ENCODE measurements at places on chromosomes 12 and 14. TPM values are rescaled to one million over a fixed set of nuclear protein-coding genes. Genes with fewer than 3 reads are reported as not detected.

SLC35E3 gene
- 8.1 TPM for total RNA-seq

SSPN gene
- 41.0 TPM for total RNA-seq

ABCB9 gene
- total RNA-seq = 16.9 TPM

CLEC9A gene
- 0.27 TPM for total RNA-seq

TDRD9 gene
- total RNA-seq = 11.0 TPM

ANP32D gene
- not detected for total RNA-seq

FOS gene
- total RNA-seq = 148 TPM

PLEKHG7 gene
- 1.2 TPM for total RNA-seq

ATG2B gene
- 60.0 TPM for total RNA-seq

KRT80 gene
- total RNA-seq = 1.6 TPM

Data from camera-type eye (tissue), 1 donor.